NCI-H187 (cell line): ENCODE measurements at places on chromosomes 6 and 20.

GRCh38 chr6:32045811-32046449 lies 7.7 kb downstream of the CYP21A2 start:
- no peak for DNase-seq

GRCh38 chr6:159969921-159970320 lies 1.0 kb downstream of the IGF2R start:
- DNase-seq = no peak

GRCh38 chr6:45895569-45895968 lies 120.1 kb downstream of the CLIC5 start:
- DNase-seq = no peak

- no peak for DNase-seq
Measured at GRCh38 chr6:96345501-96345900, 176.1 kb upstream of the UFL1 start.

DNA sequence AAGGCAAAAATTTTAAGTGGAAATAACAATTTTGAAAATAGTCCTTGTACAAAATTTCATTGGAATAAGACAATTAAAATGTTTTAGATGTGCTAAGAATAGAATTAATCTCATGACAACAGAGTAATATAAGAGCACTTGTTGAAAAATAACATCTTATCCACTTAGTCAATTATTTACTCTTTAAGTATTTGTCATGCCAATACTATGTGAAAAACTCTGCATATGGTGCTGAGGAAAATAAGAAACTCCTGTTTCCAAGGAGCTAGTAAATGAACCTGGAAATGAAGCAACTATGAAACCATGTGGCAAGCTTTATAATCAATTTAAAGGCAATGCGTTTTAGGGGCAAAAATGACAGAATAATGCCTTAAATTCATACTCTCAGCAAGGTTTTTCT lies 42.7 kb upstream of the HCRTR2 start:
- no peak for DNase-seq

DNA sequence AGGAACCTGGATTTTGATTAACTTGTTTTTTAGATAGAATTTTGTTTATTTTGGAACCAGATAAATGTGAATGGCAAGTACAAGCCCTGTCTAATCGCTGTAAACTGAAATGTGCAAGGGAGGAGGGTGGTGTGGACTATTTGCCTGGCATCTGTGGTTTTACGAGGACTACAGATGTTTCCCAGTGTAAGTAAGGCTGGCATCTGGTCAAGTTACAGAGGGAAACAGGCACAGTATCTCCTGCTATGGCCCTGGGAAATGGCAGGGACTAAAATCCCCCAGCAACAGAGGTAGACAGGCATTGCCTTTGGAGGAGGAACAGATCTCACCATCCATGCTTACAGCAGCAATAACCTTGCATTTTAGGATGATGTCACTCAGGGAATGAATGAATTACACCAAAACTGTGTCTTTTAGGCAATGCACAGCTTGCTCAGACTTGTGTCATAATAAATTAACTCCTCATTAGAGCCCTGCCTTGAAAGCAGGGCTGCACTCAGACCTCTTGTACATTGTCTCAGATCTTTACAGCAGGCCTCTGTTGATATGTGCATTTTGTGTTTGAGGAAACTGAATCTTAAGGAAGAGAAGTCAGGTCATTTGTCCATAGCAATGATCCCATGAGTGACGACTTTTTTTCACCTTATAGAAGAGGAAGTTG lies 96.2 kb downstream of the TCP11 start:
- DNase-seq = no peak

DNA sequence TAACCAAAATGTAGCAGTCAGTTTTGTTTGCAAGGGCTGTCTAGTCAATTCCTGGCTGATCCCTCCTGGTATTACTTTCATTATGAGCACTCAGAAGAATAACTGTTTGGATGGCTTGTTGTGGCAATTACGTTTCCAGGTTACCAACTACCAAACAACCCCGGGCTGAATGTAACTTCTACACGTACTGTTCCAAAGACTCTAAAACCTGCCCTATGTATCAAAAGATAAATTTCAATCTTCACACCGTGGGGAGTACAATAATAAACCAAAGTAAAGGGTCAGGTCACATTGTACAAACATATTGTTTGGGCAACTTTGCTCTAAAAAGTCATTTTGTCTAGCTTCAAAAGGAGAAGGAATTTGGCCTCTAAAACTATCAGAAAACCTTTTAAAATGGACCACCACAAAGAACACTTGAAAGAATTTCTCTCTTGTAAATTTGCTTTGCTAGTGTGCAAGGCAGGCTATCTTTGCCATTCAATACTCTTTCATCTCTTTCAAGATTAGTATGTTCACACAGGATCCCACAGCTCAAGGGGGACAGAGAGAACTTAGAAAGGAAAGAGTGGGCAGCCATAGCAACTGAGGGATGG lies 27.6 kb downstream of the DCDC2 start:
- no peak for DNase-seq

GRCh38 chr20:8909596-8909995 lies 159.3 kb upstream of the PLCB4 start:
- no peak for DNase-seq

DNA sequence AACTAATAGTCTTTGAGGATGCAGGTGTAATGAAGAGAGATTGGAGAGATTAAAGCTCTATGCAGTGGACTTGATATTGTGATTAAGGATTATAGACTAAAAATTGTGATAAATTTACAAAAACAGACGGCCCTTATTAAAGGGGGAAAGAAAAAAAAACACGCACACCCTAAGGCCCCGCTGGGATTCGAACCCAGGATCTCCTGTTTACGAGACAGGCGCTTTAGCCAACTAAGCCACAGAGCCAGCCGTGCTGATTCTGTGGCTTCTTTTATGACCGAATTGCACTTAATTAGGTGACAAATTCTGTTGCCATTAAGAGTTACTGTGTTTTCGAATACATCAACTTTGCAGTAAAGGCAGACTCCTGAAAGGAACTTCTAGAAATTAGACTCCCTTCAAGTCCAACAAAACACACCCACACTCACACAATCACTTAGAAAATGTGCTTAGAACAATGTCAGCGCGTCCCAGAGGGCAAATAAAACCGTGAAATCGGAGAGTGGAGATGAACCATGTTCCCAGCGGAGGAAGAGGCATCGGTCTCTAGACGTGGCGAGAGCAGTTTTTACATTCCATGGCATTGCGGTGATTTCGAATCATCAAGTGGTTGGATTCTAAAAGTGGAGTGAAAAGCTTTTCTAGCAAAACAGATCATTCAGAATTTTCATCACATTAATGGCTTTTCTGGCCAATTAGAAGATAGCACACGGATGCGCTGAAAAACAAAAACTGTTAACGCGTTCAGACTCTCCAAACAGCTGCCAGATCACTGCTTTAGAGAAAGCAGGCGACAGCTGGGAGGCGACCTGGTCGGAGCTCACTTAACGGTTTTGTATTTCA lies 122.6 kb downstream of the GPX5 start:
- no peak for DNase-seq

DNA sequence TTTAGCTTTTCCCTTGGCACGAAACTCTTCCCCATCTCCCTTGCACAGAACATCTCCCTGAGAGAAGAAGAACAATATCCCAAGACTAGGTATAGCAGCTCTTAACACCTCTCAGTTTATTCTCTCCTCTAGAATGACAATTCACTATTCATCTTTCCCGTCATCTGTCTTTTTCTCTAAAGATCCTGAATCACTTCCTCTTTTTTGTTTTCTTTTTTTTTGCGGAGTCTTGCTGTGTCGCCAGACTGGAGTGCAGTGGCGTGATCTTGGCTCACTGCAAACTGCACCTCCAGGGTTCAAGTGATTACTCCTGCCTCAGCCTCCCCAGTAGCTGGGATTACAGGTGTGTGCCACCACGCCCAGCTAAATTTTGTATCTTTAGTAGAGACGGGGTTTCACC lies 574.4 kb upstream of the MAP3K7 start:
- no peak for DNase-seq

DNA sequence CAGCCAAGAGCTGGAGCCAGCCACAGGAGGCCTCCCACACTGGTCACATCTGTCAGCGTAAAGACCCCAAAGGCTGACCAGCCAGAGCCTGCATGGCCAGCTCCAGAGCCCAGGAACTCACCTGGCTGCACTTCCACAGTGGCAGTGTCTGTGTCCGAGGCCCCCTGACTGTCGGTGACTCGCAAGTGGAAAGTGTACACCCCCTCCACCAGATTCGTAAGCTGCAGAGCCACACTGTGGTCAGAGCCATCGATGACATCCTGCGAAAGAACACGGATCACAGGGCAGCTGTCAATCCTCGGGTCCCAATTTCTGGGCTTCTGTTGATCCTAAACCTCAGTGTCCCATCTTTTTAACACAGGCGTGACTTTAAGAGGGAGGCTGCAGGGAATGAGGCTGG lies 69.3 kb downstream of the ALDH5A1 start:
- DNase-seq = no peak

GRCh38 chr6:147255948-147256674 lies 51.9 kb downstream of the STXBP5 start:
- DNase-seq = no peak

GRCh38 chr6:24334285-24334684 lies 23.6 kb downstream of the DCDC2 start:
- DNase-seq = no peak

DNA sequence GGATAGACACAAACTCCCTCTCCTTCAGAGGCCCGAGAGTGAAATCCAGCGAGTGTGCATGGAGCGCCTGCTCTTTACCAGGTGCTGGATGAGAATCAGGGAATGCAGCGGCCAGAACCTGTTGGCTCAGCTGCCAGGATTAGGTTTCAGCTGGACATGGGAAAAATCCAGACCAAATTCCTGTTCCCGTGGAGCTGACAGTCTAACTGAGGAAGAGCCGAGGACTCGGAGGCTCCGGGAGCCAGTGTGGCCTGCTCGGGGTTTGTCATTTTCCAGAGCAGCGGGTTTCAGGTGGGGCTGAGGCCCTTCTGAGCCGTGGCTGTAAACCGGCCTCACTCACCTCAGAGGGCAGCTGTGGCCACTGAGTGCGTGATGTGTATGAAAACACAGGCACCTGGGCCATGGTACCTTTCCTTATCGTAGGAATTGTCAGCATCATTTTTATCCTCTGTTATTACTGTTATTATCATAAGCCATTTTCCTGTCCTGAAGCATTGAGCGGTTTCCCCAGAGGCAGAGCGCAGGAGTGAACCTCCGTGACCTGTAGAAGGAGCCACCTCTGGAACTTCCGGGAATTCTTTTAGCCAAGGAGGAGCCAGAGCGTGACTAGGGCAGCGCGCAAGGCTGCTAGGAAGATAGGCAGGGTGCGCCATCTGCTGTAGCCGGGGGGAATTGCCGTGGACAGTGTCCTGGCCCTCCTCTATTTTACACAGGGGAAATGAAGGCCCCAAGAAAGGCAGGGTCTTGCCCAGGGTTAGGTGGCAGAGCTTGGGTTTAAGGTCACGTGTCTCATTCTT lies 27.3 kb downstream of the PKIG start:
- peak; percentile 42 for DNase-seq

DNA sequence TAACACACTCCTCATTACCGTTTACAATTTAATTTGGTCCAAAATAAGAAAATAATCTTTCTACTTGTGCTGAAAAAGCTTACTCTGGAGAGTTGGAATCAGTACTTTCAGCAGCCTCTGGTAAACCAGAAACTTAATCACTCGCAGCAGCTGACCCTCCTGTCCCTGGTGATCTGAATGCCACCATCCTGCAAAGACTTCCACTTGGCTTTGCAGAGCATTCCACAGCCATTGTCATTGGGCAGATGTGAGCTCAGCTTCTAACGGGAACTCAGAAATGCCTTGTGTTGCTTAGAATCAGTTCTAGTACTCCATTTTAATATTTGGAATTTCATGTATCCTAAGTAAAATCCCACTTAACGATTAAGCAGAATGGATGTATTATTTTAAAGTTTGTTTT lies 59.7 kb downstream of the PHACTR1 start:
- DNase-seq = no peak

- no peak for DNase-seq
Measured at GRCh38 chr20:32945710-32946221, 58.5 kb downstream of the SUN5 start.

- DNase-seq = no peak
Measured at GRCh38 chr6:29757701-29758293, 34.6 kb downstream of the HLA-F start.

DNA sequence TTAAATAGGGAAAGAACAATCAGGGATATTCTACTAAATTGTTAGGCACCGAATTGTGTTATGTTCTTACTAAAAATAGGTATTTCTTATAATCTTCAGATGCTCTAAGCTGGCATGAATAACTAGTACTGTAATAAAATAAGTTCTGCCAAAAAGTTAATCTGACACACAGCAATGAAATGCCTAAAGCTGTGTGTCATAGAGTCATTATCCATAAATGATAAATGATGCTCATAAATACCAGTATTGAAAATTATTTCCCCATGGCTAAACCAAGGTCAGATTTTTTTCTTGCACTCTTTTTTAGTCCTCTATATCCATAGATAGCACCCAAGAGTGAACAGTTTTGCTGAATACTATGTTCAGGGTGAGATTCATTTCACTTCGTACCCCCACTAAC lies 11.7 kb upstream of the PRIM2 start:
- DNase-seq = no peak

GRCh38 chr20:46376196-46376785 lies 30.1 kb downstream of the ELMO2 start:
- DNase-seq = no peak

DNA sequence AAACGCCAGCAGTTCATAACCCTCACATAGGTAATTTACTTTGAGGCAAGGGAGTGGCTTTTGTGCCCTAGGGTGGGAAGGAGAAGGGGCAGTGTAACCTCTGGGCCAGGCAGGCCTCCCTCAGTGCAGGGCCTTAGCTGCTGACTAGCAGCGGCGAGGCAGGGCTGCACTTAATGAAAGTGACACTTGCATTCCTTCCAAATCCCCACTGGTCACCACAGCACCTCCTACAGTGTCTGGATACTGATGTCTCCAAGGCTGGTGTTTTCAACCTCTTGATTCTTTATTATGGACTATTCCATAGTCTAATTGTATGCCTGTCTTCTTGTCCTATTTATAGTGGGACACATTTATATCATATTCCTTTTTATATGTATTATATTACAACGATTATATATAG lies 152.7 kb downstream of the LY86 start:
- no peak for DNase-seq

- DNase-seq = no peak
Measured at GRCh38 chr20:51313358-51313827, 229.1 kb downstream of the NFATC2 start.

DNA sequence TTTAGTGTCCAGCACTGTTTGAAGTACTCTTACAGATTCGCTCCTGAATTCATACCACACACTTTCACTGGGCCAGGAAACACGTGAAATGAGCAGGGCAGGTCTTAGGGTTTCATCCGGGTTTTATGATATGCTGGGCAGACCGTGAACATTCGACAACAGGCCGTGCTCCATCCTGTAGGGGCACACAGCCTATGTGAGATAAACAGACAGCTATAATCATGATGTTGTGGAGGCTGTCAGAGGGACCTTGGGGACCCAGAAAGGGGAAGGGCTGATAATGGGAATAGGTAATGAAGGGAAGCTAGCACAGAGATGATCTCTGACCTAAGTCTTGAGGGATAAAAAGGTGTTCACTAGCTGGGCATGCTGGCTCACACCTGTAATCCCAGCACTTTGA lies 110.4 kb downstream of the RIN2 start:
- DNase-seq = no peak
